Ascending aorta (tissue), 2 donors: ENCODE measurements at places on chromosomes 6 and 20.

- no peaks in the 10 kb centered on the region for H3K4me1 ChIP-seq
- no peak for DNase-seq
- H3K36me3 ChIP-seq, result peaks cover 15% of the 10 kb centered on the region
- no peaks in the 10 kb centered on the region for H3K27me3 ChIP-seq
- H3K27ac ChIP-seq, result peak overlapping the region; percentile 14
Observed at GRCh38 chr6:56536536-56536935, 106.2 kb downstream of the DST start.

DNA sequence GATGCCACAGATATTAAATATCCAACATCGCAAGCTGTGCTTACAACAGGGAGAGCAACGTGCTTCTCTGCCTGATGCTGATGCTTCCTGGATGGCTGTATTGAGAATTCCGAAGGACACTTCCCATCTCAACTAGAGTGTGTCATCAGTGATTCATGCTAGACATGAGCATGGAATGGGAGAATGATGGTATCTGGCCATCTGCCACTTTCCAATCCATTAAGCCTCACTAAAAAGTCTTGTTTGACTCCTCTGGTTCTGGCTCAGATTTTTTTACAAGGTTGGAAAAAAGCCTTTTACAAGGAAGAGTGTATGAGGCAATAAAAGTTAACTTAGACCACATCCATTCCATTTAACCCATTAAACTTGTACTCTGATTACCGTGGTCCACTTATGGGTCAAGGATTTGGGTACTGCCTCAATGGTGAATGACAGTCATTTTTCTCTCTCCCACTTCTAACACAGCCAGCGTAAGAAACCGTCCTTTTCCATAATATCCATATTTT lies 265.3 kb downstream of the UST start:
- H3K27me3 ChIP-seq, result no peaks in the 10 kb centered on the region
- no peaks in the 10 kb centered on the region for H3K36me3 ChIP-seq

DNA sequence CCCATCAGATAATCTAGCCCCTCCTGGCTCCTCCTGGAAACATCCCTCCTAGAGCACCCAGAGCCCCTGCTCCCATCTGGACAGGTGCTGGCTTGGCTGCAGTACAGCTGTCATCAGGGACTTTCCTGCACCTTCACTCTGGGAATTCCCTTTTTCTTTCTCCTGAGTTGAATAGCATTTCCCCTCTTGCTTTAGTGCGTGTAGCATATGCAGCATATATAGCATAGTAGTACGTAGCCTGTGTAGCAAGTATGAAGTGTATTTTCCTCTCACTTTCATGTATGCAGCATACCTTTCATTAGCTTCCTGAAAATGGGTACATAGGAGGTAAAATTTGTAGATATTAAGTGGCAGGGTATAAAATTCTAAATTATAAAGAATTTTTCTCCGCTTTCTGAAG lies 352.9 kb downstream of the ESR1 start:
- DNase-seq, result no peak
- peaks cover 43% of the 10 kb centered on the region for H3K36me3 ChIP-seq
- H3K27ac ChIP-seq, result no peak overlapping the region
- H3K27me3 ChIP-seq, result no peaks in the 10 kb centered on the region

- no peak for DNase-seq
- H3K4me3 ChIP-seq, result no peak overlapping the region
- no peaks in the 10 kb centered on the region for H3K27me3 ChIP-seq
Observed at GRCh38 chr6:116395647-116396046, 24.9 kb downstream of the DSE start.

DNA sequence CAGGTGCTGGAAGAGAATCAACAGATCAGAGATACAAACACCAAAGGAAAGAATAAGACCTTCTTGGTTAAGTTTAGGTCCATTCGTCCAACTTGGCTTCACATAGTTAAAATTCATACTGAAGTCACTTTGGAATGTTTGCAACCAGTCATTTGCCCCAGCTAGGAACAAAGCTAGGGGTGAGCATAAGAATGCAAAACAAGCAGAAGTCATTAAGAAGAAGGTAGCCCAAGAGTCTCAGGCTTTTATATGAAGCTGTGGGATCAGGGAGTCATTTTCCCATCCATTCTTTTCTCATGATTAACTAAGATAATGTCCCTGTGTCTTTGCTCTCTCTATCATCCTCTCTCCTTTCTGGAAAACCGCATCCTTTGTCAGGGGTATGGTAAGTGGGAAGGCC lies 51.5 kb upstream of the TMEM170B start:
- no peak for DNase-seq
- no peaks in the 10 kb centered on the region for H3K4me1 ChIP-seq
- H3K27ac ChIP-seq, result no peak overlapping the region
- no peaks in the 10 kb centered on the region for H3K36me3 ChIP-seq
- no peaks in the 10 kb centered on the region for H3K27me3 ChIP-seq

- H3K27ac ChIP-seq, result peak overlapping the region; percentile 5
- H3K4me3 ChIP-seq, result no peak overlapping the region
- no peaks in the 10 kb centered on the region for H3K4me1 ChIP-seq
- peak; percentile 84 for DNase-seq
Observed at GRCh38 chr6:137811121-137811915, 55.7 kb upstream of the TNFAIP3 start.

DNA sequence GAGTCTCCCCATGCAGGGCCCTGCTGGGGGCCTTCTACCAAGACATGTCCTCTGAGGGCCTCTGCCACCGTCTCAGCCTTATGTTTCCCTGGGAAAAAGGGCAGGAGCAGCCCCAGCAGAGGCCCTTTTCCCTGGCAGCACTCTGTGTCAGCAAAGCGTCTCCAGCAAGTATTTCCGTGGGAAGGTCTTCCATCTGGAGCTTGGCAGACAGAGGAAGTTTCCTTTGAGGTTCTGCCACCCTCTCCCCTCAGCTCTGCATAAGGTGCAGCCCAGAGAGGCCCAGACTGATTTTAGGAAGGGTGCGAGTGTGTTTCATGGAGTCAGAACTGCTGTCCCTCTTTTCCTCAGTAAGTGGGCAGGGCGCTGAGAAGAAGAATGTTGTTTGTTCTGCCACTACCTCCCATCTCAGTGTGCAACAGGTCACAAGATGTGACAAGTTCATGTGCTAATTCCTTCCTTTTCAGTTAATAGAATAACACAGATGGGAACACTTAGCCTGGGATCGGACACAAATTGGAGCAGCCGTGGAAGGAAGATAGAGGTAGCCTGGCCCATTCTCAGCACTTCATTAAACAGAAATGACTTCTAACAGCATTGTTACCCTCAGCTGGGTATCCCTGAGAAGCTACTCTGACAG lies 784.4 kb downstream of the MAFB start:
- no peaks in the 10 kb centered on the region for H3K36me3 ChIP-seq
- no peaks in the 10 kb centered on the region for H3K4me1 ChIP-seq
- no peak overlapping the region for H3K27ac ChIP-seq
- H3K27me3 ChIP-seq, result no peaks in the 10 kb centered on the region
